ENCODE measurements at places on chromosomes 6 and 20. TPM values are rescaled to one million over a fixed set of nuclear protein-coding genes. Genes with fewer than 3 reads are reported as not detected.
A peak's percentile ranks its signal among the peaks of the same experiment; 100 is the strongest.

- H3K27ac ChIP-seq: peak overlapping the region; percentile 99
- peaks cover 75% of the 10 kb centered on the region for H3K4me1 ChIP-seq
- no peaks in the 10 kb centered on the region for H3K27me3 ChIP-seq
These were observed 8.9 kb downstream of the CD164 start for GRCh38 chr6:109373331-109373730.

DNA sequence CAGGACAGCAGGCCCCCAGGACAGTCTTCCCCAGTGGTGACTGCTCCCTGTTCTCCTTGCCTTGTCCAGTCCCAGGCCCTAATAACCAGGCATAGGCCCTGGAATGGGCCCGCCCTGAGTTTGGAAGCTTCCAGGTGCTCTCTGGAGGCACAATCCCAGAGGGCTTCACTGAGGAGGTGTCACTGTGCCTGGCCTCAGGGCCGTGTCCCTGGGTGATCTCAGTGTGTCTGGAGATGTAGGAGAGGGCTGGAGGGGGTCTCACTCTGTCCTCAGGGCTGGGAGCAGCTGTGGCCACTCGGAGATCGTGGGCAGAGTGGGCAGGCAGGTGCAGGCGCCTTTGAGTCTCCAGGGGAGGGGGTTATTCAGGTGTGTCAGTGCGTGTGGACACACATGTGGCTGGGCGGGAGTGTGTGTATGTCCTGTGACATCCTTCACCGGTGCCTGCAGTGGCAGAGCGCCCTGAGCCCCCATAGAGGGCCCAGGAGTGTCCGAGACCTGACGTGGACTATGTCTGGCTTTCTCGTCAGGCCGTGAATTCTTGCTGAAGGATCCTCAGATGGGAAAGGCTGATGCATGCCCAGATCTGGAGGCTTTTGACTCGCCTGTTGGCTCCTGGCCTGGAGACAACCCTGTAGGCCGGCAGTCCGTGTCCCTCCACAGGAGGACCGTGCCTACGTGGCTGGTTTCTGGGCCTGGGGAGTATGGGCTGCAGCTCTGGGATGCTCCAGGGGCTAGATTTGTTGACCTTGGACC, 5.5 kb upstream of the NPBWR2 start:
- no peak overlapping the region for H3K4me3 ChIP-seq
- no peaks in the 10 kb centered on the region for H3K4me1 ChIP-seq
- no peak for DNase-seq
- no peak overlapping the region for H3K27ac ChIP-seq

DNA sequence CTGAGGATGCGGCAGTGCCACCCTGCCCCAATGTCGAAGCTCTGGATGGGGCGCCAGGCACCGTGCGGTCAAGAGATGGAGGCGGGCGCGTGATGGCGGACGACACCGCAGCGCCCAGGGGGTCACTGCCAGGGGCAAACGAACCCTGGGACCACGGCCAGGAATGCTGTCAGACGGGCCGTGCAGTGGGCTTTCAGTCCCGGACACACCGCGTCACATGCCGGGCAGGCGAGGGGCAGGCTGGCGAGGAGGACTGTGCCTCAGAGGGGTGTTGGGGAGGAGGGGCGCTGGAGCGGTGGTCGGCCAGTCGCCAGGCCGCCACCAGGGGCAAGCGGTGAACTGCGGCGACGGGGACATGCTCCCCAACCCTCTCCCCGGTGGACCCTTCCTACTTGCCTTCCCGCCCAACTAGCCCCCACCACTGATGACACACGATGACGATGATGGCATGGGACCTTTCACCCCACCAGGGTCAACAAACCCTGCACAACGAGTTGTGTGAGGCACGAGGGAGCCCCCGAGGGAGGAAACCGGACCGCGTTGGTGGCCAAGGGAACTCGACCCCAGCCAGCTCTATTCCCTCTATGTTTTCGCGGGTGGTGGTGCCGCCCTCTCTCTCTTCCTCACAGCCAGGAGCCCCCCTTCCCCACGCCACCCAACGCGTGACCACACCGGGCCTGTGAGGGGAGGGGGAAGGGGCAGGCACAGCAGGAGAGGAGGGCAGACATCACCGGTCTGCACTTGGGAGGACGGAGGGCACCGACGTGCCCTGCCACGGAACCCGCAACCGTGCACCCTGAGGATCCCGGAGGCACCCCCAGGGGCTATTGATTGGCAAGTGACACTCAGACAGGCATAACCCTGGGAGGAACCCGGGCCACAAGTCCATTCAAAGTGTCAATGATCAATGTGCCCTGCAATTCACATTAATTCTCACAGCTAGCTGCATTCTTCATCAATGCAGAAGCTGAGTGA, 1960.9 kb upstream of the DEFB115 start:
- no peak overlapping the region for H3K27ac ChIP-seq
- no peaks in the 10 kb centered on the region for H3K27me3 ChIP-seq

DNA sequence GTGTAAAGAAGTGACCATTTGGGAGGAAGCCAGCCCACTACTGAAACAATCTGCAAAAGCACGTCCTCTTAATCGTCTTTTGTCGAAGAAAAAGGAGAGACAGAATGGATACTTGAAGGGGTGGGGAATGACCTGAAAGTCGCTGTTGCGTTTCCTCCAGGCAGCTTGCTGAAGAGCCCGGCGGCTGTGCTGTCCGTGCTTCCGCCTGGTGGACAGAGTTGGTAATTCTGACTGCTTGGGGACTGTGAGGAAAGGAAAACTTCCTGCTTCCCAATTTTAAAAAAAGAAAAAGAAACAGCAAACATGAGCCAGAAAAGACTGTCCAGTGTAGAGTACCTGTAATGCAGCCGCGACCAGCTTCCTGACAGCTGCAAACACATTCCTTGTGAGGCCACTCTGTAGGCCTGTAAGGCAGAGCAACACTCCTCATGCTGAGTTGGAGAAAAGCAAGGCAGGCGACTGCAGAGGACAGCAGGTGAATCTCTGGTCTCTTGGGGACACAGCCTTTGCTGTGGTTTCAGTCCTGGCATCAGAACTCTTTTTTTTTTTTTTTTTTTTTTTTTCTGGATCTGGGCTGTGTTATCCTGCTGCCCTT, 251.1 kb upstream of the TBX18 start:
- H3K27me3 ChIP-seq: peaks cover 6% of the 10 kb centered on the region
- no peak for DNase-seq
- no peak overlapping the region for H3K4me3 ChIP-seq
- no peaks in the 10 kb centered on the region for H3K4me1 ChIP-seq

Gene C20orf141
- not detected for total RNA-seq

DNA sequence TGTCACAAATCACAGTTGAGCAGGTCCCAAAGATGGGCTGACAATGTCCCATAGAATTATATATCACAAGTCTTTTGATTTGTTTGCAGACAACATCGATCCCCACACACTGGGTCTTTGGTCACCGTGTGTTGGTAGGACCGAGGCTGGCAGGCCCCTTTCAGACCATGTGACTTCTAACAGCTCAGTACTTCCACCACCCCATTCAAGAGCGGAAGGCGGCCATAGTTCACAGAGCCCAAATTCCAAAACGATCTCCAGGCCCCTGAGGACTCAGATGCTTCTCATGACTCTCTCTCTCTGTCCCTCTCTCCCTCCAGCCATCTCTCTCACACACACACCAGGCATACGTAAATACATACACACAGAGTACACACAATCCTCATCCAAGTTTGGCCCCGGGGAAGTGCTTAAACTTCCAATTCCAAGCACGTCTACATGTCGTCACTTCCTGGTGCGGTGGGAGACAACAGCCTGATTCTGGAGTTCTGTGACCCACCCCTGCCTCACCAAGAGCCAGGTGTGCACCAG, 155.9 kb upstream of the INSM1 start:
- H3K27ac ChIP-seq: no peak overlapping the region
- no peaks in the 10 kb centered on the region for H3K36me3 ChIP-seq
- no peak for DNase-seq
- peaks cover 22% of the 10 kb centered on the region for H3K27me3 ChIP-seq
- no peak overlapping the region for H3K4me3 ChIP-seq

Gene TRIM15
- 0.95 TPM for total RNA-seq

- no peak overlapping the region for H3K4me3 ChIP-seq
- no peak overlapping the region for H3K27ac ChIP-seq
- no peaks in the 10 kb centered on the region for H3K36me3 ChIP-seq
- peaks cover 7% of the 10 kb centered on the region for H3K4me1 ChIP-seq
- peaks cover 6% of the 10 kb centered on the region for H3K27me3 ChIP-seq
These were observed 6.3 kb upstream of the CDSN start for GRCh38 chr6:31126396-31127175.

DNA sequence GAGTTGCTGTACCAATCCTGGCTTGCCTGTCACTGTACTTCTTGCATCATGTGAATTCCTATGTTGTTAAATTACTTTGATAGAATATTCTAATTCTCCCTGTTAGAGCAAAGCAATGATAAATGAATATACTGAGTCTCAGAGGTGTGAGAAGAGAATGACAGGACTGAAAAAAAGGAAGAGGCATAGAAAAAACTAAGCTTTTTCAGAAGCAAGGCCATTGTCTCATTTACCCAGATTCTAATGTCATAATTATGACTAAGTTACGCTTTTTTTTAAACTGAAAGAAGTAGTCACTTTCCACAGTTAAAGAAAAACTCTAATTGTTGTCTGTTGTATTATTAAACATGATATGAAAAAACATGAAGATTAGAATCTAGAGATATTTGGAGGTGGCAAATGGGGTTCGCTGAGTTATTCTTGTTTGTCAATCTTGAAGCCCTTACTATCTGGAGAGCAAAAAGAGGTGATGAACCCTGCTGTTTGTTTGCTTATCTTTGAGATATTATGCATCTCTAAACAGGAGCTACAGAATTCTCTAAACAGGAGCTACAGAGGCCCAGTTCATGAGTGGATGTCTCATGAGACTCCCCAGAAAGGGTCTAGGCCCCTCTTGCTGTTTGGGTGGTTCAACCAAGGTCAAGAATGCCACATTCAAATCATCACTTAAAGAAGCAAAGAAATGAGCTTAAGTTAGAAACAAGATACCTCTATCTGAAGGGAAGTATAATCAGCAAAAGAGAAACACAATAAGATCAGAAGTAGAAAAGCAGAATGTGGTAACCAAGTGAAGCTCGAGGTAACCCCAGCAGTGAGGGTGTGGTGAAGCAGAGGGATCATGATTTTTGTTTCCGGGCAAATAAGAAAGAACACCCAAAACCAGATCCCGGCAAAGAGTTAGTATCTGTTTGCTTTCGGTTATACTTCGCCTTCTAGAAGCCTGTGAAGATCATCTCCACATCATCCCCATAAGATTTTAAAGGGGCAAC, 33.3 kb upstream of the THEMIS start:
- H3K36me3 ChIP-seq: peaks cover 31% of the 10 kb centered on the region
- H3K4me1 ChIP-seq: peaks cover 48% of the 10 kb centered on the region
- DNase-seq: peak; percentile 65

- no peak overlapping the region for H3K27ac ChIP-seq
- H3K4me1 ChIP-seq: no peaks in the 10 kb centered on the region
- no peak overlapping the region for H3K4me3 ChIP-seq
- no peak for DNase-seq
These were observed 20.1 kb downstream of the OPRM1 start for GRCh38 chr6:154058963-154059680.

GRCh38 chr6:139050770-139051313, 22.3 kb downstream of the ABRACL start:
- no peak overlapping the region for H3K27ac ChIP-seq
- H3K27me3 ChIP-seq: no peaks in the 10 kb centered on the region
- peaks cover 6% of the 10 kb centered on the region for H3K4me1 ChIP-seq
- no peak for DNase-seq

Gene MUCL3
- total RNA-seq: 0.09 TPM

GRCh38 chr20:45080867-45081624, 19.9 kb downstream of the KCNS1 start:
- peaks cover 3% of the 10 kb centered on the region for H3K4me1 ChIP-seq
- DNase-seq: no peak
- H3K36me3 ChIP-seq: peaks cover 21% of the 10 kb centered on the region
- H3K27me3 ChIP-seq: no peaks in the 10 kb centered on the region
- no peak overlapping the region for H3K4me3 ChIP-seq

Gene FAM209A
- 2.2 TPM for total RNA-seq

GRCh38 chr6:124203101-124203811, 399.6 kb downstream of the NKAIN2 start:
- H3K4me1 ChIP-seq: no peaks in the 10 kb centered on the region
- no peak overlapping the region for H3K4me3 ChIP-seq
- no peak for DNase-seq
- no peaks in the 10 kb centered on the region for H3K36me3 ChIP-seq
- H3K27ac ChIP-seq: no peak overlapping the region
- H3K27me3 ChIP-seq: no peaks in the 10 kb centered on the region

Gene BCAS1
- total RNA-seq: not detected

Gene C20orf96
- total RNA-seq: 9.4 TPM

Gene PXMP4
- 12.8 TPM for total RNA-seq

GRCh38 chr20:58852543-58853271, at the start of gene GNAS:
Gene GNAS (plus strand): TSS chr20:58852716.
- peak; percentile 62 for DNase-seq
- H3K4me3 ChIP-seq: peak within 1 kb of the TSS; percentile 87
- peaks cover 46% of the 10 kb centered on the region for H3K4me1 ChIP-seq
- H3K36me3 ChIP-seq: no peaks in the 10 kb centered on the region
- no peak within 1 kb of the TSS for H3K27ac ChIP-seq
- H3K27me3 ChIP-seq: peaks cover 61% of the 10 kb centered on the region

DNA sequence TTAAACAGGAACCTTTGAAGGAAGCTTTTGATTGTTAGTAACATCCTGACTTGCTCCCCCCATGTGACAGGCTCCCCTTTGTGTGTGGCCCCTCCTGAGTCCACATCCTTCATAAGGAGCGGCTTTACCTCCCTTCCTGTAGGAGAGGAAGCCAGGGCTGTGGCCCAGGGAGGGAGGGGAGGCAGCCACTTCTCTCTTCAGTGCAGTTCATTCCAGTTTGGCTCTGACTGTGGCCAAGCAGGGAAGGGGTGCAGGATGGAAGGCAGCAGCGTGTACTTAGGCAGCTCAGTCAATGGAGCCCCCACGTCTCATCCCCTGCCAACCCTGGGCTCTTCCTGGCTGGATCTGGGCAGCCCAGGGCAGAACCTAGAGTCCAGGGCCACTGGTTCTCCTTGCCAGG, 295.2 kb downstream of the QKI start:
- H3K36me3 ChIP-seq: no peaks in the 10 kb centered on the region
- no peak overlapping the region for H3K27ac ChIP-seq
- peaks cover 6% of the 10 kb centered on the region for H3K27me3 ChIP-seq
- no peak for DNase-seq
- no peaks in the 10 kb centered on the region for H3K4me1 ChIP-seq
- no peak overlapping the region for H3K4me3 ChIP-seq
